ENCODE measurements at places on chromosomes 3 and 15.

GRCh38 chr3:58203541-58203940 is 7.2 kb downstream of the DNASE1L3 start:
- no peak for DNase-seq

GRCh38 chr15:57061281-57061680 is 142.8 kb downstream of the TCF12 start:
- no peak for DNase-seq

DNA sequence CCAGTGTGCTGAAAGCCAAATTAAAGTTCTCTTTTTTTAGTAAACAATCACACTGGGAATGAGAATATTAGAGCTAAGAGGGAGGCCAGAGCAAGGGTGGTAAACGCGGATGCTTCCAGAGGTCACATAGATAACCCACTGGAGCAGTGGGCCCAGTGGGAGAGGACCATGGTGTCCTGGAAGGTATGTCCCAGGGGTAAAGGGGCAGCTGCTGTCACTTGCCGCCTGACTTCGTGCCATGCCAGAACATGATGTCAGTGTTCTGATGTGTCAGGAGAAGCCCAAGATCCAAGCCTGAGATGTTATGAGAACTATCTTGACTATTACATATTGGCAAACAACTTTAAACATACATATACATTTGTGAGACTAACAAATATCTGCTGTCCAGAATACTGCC is 211.9 kb upstream of the IL12A start:
- no peak for DNase-seq

- DNase-seq: no peak
Observed at GRCh38 chr3:38039899-38040261, 872 bp downstream of the DLEC1 start.

GRCh38 chr3:16411441-16411840 is 102.1 kb downstream of the RFTN1 start:
- no peak for DNase-seq

DNA sequence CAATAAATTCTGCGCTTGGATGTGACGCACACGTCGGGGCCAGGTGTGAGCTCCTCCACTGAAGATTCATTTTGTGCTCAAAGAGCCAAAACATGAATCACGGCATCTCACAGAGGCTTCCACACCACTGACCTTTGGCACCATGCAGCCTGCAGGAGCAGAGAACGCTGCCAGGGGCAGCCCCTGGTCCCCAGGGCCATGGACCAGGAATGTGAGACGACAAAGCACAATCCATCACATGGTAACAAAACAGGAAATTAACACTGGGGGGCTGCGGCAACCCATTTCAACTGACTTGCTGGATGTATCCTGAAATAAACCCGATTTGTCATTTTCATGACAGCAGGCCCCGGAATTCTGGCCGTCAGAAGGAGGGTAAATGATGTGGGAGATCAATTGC is 167.5 kb upstream of the IGF1R start:
- DNase-seq: no peak

DNA sequence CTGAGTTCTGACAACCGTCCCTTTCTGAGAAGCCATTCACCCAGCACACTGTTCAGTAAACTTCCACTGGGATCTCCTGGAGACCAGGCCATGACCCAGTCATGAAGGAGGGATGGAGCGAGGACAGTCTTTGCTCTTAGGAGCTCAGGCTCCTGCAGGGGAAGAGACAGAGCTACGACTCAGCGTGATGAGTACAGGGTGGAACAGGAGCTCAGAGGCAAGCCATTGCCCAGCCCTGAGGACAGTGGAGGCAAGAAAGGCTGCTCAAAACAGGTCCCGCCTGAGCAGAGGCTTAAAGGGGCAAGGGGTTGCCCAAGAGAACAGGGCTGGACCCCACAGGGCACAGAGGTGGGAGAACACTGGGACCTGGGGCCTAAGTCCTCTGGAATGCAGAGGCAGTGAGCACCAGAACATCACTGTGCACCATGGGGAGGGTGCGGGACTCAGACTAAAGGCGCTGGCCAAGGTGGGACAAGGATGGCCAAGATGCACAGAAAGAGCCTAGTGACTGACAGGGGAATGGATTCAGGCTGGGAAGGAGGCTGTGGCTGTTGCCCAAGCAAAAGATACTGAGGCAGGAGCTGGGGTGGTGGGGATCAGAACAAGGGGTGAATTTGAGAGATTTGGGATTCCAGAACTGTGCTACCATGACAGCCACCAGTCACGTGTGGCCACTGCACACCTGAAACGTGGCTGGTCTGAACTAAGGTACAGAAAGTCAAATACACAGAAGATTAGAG is 25.8 kb downstream of the TMEM43 start:
- no peak for DNase-seq

DNA sequence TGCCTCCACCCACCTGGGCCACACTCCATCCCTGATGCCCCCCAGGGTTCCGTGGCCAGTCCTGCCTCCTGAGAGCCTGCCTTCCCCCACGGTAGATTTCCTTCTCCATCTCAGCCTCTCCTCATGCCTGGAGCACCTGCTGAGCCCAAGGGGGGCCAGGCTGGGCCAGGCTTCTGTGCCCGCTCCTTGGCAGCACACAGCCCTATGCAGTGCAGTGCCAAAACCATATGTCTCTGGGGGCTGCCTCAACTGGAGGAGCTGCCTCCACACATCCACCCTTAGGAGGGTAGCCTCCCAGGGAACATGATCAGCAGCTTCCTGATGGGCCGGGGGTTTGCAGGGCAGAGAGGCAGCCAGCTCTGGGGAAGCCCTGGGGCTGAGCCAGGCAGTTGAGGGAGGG is 24.6 kb upstream of the GATA2 start:
- no peak for DNase-seq

GRCh38 chr3:174715386-174715785 is 143.7 kb upstream of the NAALADL2 start:
- no peak for DNase-seq

GRCh38 chr3:38039101-38039898 is at the start of gene DLEC1:
TSS of gene DLEC1 (plus strand) at chr3:38039208. CDS start at chr3:38039226, 18 bp downstream.
- peak; percentile 57 for DNase-seq

DNA sequence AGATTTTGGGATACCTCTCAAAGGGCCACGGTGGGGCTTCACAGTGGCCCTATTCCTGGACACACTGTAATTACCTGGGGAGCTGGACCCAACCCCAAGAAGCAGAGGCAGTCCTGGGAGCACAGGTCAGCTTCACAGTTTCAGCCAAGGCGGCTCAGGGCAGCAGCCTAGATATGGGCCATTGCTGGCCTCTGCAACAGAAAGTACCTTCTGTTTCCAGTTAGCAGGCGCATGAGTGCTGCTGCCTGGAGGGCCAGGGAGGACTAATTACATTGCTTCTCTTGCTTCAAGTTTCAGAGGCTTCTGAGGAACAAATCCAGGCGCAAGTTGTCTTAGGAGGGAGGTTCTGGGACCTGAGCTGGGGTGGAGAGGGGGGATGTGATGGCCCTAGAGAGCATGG is 13.5 kb upstream of the DUSP7 start:
- no peak for DNase-seq

GRCh38 chr3:74349015-74349414 is 265.4 kb downstream of the CNTN3 start:
- DNase-seq: no peak

DNA sequence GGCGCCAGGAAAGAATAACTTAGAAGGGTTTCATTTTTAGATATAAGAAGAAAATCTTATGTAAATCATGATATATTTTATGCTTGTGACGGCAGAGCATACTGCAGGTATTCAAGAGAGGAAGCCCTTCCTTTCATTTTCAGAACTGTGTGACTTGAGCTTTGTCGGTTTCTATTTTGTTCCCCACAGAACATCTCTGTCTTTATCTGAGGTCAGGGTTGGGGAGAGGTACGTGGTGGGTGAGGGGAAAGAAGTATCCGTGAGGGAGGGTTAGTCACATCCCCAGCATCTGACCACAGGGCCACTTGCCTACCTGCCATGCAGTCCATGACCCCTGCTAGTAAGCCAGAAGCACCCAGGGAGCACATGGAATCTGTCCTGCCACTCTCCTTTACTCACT is 126.5 kb downstream of the DGKG start:
- DNase-seq: no peak

GRCh38 chr3:34183611-34184340 is 385.3 kb downstream of the PDCD6IP start:
- DNase-seq: no peak

DNA sequence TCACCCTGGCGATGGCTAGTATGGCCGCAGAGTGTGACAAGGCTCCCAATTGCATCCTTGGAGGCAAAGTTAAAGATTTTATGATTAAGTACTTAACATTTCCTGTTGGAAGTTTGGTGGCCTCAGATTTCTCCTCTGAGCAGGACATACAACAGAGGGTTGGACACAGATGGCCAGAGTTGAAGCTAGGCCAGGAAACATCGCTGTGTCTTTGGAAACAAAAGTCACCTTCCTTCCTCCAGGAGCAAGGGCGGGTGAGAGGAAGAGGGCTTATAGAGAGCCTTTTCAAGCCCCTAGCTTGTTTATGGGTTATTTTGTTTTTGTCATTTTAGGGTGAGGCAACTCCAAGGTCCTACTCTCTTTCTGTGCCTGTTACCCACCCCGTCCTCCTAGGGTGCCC is 24.2 kb downstream of the SLC6A1 start:
- no peak for DNase-seq

DNA sequence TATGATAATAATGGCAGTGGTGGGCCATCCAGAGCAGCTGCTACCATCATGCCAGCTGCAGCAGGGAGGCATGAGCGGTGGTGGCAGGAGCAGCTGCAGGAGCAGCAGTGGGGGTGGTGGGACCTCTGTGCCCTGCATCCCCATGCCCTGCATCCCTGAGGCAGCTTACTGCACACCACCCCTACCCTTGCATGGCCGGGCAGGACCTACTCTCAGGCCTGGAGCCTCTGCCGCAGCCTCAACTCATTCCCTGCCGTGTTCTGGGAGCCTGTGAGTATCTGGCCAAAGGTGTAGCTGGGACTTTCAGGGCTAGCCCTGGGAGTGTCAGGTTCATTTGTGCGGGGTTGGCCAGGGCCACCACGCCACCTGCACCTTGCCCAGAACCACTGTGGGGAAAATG is 3.3 kb upstream of the XCR1 start:
- no peak for DNase-seq

- DNase-seq: no peak
Observed at GRCh38 chr3:11076711-11077110, 77.6 kb upstream of the HRH1 start.

GRCh38 chr15:57285386-57285785 is 90.9 kb upstream of the CGNL1 start:
- no peak for DNase-seq

DNA sequence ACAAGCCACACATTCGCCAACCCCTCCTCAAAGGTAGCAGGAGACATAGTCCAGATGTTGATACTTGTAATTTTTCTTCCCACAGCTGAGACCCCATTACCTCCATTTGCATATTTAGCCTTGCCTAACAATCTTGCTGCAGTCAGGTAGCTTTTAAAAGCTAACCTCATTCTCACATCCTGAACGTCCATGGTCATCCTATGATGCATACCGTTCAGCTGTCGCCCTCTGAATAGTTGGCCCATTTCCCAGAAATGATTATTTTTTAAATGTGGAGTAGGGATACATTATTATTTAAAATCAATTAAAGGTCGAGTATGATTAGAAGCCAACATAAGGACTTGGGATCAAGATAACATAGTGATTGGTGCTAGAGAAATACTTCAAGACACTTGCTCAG is 165.0 kb downstream of the MEX3B start:
- DNase-seq: no peak

GRCh38 chr3:196988241-196989029 is 19.8 kb upstream of the PIGZ start:
- no peak for DNase-seq

DNA sequence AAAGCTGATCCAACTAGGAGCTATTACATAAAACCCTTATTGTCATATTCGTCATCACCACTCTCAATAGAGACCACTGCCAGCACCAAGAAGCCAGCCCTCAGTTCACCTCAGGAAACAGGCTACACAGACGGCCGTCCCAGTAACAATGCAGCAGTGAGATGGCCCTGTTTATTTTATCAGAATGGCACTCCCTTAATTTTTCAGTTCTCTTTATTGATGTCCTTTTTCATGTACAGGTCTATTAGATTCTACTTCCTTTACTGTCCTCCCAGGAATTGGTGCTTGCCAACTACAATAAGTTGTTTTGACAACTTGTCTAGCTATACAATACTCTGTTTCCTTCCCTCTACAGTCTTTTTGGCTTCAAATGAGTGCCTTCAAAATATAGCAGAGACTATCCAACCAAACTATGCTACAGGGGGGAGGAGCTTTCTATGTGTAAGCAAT is 272.5 kb downstream of the ZBTB20 start:
- no peak for DNase-seq

GRCh38 chr15:70582143-70582945 is 181.0 kb downstream of the UACA start:
- no peak for DNase-seq

DNA sequence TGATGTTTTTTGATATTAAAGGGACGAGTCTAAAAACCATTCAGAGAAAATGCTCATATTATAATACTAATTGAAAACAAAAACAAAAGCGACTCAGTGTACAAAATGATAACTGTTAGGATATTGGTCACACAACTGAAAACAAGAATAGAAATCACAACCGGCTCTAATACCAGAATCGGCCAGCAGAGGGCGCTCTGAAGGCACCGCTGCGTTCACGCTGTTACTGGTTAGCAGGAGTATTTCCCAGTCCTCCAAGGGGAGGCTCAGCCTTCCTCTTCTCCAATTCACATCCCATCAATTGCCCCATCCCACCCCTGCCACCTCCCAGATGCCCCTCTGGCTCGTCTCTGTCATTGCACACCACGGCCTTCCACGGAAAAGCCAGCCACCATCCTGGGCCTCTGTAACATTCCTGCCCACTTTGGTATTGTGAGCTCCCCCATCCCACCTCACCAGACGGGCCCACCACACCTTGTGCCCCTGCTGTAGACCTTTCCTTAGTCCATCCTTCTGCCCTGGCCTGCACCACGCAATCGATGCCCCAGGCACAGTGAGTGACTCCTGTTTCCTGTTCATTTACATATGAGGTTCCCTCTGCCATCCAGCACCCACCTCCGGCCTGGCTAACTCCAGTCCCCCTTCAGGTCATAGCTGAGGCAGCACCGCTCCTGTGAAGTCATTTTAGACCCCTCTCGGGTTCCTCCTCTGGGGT is 8.5 kb downstream of the FAM107A start:
- peak; percentile 85 for DNase-seq

- DNase-seq: no peak
Observed at GRCh38 chr3:137714551-137714950, 49.6 kb upstream of the SOX14 start.

Measured in endothelial cell (in vitro differentiated cells).